Type B pancreatic cell (in vitro differentiated cells): ENCODE measurements at places on chromosomes 3 and 15.

DNA sequence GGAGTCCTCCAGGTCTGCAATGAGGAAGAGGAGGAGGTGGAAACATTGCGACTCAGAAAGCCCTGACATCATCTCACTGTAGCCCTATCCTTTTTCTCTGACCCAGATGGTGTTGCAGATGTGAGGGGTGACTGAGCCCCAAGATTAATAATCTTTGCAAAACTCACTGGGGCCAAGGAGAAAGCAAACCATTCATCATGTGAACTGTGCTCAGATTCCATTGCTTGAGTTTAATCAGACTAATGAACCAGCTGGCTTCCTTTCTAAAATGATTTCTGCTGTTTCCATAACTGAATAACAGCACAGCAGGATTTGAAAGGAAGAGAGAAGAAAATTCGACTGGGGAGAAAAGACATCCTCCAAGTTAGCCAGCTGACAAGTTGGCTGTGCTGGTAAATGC is 13.4 kb upstream of the DGKG start:
- DNase-seq: no peak

- DNase-seq: no peak
These were observed 1.3 kb downstream of the FAM43A start for GRCh38 chr3:194686816-194687637.

DNA sequence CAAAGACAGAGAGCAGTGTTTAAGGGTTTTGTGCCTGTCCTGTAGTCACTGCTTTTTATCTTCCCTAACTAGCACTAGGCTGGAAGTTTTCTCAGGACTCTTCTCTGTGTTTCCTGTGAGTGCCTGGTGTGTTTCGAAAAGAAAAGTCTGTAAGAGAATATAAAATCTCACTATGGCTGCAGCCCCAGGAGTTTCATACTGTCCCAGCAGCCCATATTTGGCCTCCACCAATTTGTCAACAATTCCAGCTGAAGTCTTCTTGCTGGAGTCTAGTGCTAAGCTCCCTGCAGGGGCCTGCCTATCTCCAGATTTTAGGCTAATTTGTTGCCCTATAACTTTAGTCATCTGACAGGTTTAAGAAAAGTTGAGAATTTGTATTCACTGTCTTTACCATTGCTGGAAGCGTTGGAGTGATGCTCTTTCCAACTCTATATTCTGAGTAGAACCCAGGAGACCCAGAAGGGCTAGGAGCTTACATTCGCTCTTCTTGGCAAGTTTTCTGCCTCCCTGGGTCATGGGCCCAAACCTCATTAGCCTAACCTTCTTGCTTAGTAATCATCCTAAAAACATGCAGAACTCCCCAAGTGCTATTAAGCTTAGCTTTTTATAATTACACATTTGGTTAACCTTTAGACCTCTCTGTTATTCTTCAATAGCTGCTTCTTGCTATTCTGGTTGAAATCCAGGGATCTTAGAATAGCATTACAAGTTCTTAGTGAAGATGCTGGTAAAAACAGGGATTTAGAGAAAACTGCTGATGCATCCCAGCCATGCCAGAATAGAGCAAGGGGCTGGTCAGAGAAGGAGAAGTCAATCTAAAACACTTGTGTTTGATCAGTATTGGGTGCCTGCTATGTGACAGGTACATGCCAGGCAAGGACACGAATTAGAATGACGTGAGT is 283.1 kb downstream of the NEK10 start:
- DNase-seq: no peak

- no peak for DNase-seq
These were observed 83.6 kb downstream of the FAIM start for GRCh38 chr3:138692152-138692551.

GRCh38 chr3:186119499-186119898 is 10.6 kb upstream of the ETV5 start:
- no peak for DNase-seq

- DNase-seq: no peak
These were observed 126.8 kb upstream of the RASGRP1 start for GRCh38 chr15:38691377-38691776.

- DNase-seq: no peak
These were observed 21.7 kb upstream of the ARID3B start for GRCh38 chr15:74519311-74519710.

DNA sequence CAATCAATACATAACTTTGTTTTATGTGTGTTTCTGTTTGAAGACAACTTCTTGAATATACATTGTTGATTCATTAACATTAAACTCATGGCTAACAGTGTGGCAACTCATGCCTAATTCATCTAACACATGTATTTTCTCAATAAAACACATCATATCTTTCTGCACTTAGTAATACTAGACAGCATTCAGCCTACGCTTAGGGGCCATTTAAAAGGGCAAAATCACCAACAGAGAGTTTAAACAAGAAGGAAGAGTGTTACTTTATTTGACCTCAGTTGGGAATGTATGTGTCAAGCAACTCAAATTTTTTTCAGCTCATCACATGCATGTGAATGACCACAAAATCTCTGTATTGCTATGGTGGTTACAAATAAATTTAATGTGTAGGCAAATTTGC is 128.8 kb upstream of the AADACL2 start:
- no peak for DNase-seq

DNA sequence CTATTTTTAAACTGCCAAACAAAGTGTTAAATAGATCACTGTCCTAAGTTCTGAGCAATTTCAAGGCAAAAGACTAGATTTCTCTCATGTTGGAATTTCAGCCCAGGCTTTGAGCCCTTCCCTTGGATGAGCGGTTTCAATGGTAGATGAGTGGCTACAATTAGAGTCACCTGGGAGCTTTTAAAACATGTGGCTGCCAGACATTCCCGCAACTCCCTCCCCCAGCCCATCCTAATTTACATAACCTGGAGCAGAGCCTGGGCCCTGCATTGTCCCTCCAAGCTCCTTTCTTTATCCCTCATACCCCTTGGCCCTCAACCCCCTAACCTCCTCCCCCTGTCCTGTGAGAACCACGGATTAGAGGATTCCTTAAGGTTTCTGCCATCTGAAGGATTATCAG is 357.5 kb upstream of the UMPS start:
- DNase-seq: no peak

- DNase-seq: no peak
These were observed 208.6 kb downstream of the NFKBIZ start for GRCh38 chr3:102057781-102058421.

- no peak for DNase-seq
These were observed 204.0 kb upstream of the WNT5A start for GRCh38 chr3:55691141-55691540.

- DNase-seq: no peak
These were observed 3.9 kb downstream of the THBS1 start for GRCh38 chr15:39584662-39585388.

DNA sequence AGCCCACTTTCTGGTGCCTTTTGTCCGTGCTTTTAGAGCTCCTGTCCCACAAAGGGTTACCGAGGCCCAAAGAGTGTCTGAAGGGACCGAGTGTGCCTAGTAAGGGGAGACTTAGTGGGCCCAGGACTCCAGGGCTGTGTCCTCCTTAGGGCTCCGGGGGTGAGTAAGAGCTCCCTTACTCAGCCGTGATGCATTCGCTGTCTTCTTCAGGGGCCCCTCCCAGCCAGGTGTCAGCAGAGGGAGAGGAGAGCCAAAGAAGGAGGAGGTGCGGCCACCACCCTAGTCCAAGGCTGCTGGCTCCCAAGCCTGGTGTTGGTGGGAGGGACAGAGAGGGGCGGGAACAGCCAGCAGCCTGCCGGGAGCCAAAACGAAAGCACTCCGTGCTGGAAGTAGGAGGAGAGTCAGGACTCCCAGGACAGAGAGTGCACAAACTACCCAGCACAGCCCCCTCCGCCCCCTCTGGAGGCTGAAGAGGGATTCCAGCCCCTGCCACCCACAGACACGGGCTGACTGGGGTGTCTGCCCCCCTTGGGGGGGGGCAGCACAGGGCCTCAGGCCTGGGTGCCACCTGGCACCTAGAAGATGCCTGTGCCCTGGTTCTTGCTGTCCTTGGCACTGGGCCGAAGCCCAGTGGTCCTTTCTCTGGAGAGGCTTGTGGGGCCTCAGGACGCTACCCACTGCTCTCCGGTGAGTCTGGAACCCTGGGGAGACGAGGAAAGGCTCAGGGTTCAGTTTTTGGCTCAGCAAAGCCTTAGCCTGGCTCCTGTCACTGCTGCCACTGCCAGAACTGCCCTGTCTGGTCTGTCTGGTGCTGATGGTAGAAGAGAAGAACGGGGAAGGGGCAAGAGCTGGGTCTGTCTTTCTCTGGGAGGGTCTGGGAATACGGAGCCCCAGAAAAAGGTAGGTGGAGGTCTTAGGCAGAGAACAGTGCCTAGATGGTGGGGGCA is at the start of gene IL17RC:
TSS of gene IL17RC (plus strand) at position 365 of the 947 bp plus-strand sequence. CDS start at position 583, 218 bp downstream.
- DNase-seq: no peak

GRCh38 chr3:129046037-129046731 is 14.4 kb upstream of the GP9 start:
- no peak for DNase-seq

GRCh38 chr3:121998611-121999473 is 23.2 kb downstream of the ILDR1 start:
- no peak for DNase-seq

DNA sequence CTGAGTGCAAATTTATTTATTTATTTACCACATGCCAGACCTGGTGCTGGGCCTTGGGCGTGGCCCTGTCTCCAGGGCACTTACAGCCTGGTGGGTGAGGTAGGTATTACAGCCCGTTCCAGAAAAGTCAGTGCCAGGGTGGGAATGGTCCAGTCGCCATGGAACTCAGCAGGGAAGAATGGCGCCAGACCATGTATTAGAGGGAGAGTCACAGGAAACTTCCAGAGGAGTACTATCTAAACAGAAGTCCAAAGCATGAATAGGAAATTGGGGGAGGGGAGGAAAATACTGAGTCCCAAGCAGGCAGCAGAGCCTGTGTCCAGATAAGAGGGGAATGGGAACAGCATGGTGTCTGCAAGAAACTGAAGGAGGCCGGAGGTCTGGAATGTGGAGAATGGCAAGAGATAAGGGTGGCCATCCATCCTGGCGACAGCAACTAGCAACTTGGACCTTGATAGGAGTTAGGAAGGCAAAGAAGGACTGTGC is 27.0 kb downstream of the SH3BP5 start:
- no peak for DNase-seq

DNA sequence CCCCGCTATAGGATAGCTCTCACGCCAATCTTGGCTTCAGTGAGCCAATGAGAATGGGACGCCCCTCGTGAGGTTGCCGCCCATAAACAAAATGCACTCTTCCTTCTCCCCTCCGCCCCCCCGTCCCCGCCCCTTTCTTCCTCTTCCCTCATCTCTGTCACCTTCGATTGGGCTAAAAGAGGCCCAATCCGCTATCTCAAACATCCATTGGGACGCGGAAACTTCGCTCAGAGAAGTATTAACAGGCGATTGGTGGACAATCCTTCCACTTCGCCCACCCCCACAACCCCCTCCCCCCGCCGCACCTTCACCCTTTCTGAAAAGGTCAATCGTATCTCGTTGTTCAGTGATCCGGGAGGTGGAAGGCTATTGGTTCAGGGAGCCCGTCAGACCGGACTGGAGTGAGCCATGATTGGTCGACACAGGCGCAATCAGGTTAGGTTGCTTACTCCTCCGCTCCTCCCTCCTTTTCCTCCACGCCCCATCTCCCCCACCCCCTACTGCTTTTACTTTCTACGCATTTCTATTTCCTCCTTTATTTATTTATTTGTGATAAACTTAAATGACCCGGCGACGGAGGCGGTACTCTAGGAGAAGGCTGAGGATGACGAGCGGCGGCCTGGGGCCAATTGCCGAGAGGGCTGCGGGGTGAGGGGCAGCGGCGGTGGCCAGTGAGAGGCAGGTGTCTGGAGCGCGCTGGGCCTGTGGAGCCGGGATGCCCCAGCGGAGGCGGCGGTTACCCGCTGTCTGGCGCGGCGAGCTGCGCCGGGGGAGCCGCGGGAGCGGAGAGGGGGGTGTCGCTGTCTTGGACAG is 447 bp upstream of the ZBTB20 start:
- DNase-seq: peak; percentile 95

- no peak for DNase-seq
These were observed 1.5 kb downstream of the CTDSPL start for GRCh38 chr3:37862903-37863815.

DNA sequence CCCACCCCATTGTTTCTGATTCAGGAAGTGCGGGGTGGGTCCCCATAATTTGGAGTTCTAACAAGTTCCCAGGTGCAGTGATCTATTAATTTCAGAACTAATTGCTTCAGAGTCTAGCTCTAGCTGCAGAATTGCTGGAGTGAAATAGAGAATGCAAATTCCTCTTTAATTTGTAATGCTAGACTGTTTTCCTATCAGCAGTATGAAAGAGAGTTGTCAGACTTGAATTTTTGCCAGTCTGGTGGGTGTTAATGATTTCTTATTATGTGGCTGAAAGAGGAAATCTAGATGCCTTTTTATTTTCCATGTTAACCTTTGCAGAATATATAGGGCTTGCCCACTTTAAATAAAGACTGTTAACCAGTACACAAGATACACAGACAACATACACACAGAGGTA is 23.7 kb downstream of the APH1B start:
- no peak for DNase-seq

DNA sequence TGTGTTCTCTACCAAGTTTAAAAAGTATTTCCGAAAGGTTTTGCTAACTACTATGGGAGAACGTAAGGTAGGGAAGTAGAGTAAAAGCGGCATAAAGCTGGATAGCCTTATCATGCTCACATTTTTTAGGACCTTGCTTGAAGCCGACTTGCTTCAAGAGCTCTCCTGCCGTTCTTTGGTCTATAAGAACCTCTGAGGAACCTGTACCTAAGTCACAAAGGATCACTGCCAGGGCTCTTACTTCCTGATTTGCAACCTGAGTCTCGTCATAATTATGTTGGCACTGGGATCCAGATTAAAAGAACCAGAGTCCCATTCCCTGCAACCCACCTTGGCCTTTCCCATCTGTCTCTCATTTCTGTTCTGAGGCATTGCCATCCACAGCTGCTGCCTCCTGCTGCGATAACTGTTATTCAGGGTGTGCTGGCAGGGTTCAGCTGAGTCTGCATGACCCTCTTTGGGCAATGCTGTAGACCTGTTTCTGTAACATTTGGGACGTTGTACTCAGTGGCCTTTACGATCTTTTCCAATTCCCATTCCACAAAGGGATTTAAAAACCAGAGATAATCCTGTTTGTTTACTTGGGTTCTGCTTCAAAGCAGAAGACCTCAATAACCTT is 131.0 kb upstream of the UMPS start:
- DNase-seq: no peak

DNA sequence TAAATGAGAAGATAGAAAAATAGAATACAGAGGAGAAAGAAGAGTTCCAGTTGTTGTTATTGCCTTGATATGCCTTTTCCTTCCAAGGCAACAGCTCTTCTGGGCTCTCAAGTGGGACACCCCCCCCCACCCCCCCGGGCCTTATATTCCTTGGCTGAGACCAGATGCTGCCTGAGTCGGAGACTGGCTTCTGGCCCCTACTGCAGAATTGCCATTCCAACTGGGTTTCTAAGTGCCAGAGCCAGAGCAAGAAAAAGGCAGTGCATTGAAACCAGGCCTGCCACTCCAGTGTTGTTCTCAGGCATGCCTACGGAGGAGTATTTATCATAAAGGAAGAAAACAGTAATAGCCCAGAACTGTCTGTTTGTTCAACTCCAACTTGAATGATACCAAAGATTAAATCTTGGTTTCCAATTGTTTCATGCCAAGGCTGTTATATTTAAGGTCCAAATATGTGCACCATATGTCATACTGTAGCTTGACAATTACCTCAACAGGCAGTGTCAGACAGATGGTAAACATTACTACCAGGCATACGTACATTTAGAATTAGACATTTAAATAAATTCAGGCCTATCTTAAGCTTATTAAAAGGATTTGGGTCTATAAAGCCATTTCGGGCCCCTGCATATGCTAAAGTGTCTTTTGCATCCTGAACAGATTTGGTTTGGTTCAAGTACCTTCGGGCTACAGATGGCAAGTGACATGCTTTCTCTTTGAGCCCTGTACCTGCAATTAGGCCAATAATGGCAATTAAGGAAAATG is 209.9 kb upstream of the SEMA6D start:
- DNase-seq: no peak

GRCh38 chr3:134340362-134340981 is 33.8 kb downstream of the AMOTL2 start:
- no peak for DNase-seq
